ENCODE measurements at places on chromosomes 2 and 18. TPM values are rescaled to one million over a fixed set of nuclear protein-coding genes. Genes with fewer than 3 reads are reported as not detected.

Gene INHA
- 0.24 TPM for total RNA-seq

Gene RNF125
- total RNA-seq = 9.4 TPM

Gene CAPN13
- total RNA-seq = 5.0 TPM

Gene NAT8
- total RNA-seq = not detected

Gene DNAJC5G
- 0.44 TPM for total RNA-seq

Gene MYOM1
- total RNA-seq = 0.17 TPM

Gene SLC9A2
- 0.04 TPM for total RNA-seq

Gene IL36A
- not detected for total RNA-seq

Gene PIGN
- 30.9 TPM for total RNA-seq

Gene NOSTRIN
- not detected for total RNA-seq

Gene DSG4
- total RNA-seq = not detected

Gene ALK
- total RNA-seq = not detected

Gene CD28
- not detected for total RNA-seq

Gene RESP18
- total RNA-seq = not detected

Gene SLC38A11
- not detected for total RNA-seq

Gene BCL2
- total RNA-seq = 1.3 TPM

Gene CFAP65
- total RNA-seq = 0.18 TPM

Gene ADGRF3
- 0.09 TPM for total RNA-seq

Gene GPR35
- 1.4 TPM for total RNA-seq

Gene CDH7
- 0.29 TPM for total RNA-seq

Gene AGXT
- total RNA-seq = not detected

Gene RETSAT
- 16.7 TPM for total RNA-seq

Gene RBM44
- total RNA-seq = 0.22 TPM

Gene SH3RF3
- total RNA-seq = 0.46 TPM

Gene MROH2A
- total RNA-seq = not detected

Gene UPP2
- not detected for total RNA-seq

Gene CHPF
- 45.1 TPM for total RNA-seq

Gene ERFE
- 2.1 TPM for total RNA-seq

Gene IL1F10
- not detected for total RNA-seq

Data from H9 (cell line).